ENCODE measurements at places on chromosomes 16 and 17.
A peak's percentile ranks its signal among the peaks of the same experiment; 100 is the strongest.

GRCh38 chr16:75025761-75026160, 26.9 kb downstream of the ZNRF1 start:
- no peak for DNase-seq

DNA sequence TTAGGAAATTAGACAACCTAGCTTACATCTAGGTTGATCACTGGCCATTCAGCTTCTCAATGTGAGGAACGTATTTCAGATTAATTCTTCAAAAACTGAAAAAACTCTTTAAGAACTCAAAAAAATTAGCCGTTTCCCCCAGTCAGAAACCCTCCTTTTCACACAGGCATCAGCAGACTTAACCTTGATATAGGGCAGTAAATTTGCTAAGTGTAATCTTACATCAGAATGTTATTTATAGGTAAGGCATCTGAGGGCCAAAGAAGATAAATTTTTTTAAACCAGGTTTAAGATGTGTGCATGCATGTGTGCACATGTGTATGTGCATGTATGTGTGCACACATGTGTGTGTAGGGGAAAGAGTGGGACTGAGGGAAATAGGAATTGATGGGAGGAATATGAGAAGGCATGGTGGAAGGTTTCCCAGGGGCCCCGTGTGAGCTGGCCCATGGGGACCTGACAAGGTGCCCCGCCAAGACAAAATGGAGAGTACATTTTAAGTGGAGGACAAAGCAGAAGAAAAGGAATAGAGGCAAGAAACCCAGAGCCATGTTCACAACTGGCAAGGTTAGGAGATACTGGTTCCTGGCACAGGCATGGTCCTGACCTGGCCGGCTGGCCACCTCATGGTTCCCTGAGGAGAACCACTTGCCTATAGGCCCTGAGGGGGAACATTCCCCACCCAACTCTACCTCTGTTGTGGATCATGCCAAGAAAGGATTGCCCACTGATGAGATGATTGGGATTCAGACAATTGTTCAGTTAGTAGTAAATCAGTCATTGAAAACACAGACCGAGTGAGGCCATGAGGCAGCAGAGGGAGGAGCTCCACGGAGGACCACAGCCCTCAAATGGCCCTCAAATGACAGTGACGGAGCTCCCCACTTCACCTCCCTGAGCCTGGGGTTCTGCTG, 33.0 kb downstream of the TEX2 start:
- no peak for DNase-seq

DNA sequence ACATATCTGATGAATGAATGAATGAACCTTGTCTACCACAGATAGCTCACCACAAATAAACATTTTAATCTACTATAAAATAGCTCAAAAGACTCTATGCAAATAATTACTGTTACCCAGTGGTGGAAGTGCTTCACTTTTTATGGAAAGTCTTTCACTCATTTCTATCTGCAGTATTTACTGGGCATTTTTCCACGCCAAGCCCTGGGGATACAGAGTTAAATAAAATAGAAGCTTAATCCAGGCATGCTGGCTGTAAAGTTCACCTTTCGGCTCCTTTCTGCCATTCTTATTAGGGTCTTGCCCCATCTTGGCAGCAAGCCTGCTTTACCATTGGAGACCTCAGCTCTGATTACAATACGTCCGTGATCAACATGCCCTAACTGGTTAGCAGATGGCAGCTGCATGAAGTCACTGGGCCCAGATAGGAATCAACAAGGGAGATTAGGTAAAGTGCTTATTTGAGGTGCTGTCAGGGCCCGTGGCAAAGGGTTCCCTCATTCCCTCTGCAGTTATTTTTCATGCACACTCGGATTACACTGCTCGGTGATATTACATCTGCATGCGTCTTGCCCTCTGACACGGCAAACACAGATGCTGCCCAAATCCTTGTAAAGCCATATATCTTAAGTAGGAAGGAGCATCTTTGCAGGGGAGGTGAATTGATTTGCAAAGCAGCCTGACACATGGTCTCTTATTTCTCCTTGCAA, 648.9 kb downstream of the WWOX start:
- no peak for DNase-seq

DNA sequence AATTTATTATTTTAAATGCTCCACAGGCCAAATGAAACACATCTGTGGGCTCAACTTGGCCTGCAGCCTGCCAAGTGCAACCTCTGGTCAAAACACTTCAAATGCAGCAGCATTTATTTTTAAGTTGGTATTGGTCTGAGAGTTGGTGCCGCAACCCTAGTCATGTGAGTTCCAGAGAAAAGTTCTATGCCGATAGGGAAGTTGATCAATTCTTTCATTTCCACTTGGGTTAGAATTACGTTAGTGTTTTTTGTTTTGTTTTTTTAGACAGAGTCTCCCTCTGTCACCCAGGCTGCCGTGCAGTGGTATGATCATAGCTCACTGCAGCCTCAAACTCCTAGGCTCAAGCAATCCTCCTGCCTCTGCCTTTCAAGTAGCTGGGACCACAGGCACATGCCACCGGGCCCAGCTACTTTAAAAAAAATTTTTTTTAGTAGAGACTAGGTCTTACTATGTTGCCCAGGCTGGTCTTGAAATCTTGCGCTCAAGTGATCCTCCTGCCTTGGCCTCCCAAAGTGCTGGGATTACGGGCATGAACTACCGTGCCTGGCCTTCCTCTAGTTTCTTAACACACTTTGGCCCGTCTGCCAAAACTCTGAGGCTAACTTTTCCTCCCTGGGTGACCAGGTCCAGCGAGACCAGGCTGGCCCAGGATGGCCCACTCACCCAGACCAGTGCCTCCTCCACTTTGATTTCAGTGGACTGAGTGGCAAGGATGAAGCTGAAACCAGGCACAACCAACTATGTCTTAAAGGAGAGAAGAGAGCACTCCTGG, 221.1 kb downstream of the MRTFB start:
- no peak for DNase-seq

GRCh38 chr17:79838522-79839274, 542 bp downstream of the CBX4 start:
- DNase-seq, result peak; percentile 42

DNA sequence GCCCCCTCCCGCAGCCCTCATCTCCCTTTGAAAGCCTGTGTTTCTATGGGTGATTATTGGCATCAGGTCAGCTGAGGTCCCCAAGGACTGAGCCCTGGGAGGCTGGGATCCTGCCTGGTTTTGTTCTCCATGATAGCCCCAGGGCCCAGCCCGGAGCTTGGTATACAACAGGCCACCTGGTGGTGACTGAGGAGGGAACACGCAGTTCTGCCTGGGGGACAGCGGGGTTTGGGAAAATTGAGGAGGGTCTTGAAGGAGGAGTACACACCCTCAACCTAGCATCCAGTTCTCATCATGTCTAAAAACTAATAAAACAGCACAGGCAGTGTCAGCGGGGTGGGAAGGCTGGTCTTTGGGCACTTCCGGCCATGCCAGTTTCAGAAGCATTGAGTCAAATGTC, 335.1 kb downstream of the CPPED1 start:
- no peak for DNase-seq
